ENCODE measurements at places on chromosomes 1 and 21.

DNA sequence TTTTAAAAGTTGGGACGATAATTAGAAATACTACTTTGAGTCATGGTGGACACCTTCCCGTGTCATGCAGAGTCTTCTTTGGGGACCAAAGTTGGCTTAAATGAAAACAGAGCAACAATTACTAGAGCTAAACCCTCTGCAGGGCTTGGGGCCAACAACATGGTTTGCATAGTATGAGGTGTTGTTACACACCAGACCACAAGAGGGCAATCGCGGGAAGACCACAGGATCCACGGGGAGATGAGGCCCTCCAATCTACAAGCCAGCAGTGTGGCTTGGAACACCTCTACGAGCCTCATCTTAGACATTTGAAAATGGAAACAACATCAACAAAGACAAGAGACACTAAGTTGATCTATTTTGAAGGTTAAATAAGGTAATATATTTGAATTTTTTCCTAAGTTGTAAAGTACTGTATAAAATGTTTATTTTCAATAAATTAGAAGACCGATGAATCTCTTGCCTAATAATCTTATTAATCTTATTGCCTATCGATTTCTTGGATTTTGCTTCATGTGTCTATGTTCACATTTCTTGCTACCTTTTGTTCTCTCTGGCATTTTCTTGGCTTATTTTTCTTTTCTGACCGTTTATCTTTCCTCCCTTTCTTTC lies 8.2 kb upstream of the SMCP start:
- peak; percentile 9 for DNase-seq

DNA sequence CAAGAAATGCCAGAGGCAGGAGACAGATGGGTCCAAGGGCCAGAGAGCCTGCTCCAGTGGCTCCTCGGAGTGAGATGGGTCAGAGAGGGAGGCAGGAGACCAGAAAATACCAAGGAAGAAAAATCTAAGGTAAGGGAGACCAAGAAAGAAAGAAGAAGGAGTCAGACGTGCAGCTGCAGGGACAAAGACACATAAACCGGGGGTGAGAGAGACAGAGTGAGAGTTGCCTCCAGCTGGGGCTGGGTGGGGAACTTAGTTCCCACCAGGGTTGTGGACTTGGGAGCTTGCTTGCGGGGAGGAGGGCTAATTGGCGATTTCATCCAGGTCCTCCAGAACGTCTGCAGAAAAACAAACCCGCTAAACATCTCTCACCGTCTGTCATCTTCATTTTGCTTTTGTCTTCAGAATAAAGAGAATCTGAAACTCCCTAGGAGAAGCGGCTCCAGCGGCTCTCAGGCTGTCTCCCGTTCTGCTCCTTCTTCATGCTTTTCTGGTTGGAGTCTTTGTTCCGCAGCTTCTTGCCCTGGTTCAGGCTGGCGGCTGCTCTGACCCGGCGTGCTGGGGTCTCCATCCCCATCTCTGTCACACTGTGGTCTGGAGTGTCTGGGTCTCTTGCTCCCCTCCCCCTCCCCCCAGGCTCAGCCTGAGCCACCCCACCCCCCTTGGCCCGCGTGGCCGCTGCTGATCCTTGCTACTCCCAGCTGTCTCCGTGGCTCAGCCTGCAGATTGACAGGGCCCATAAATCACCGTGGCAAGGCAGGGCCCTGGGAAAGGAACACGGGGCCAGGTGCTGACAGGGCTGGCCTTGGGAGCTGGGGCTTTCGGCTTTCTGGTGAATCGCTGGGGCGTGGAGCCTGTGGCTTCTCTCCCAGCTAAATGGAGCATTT lies 66.6 kb downstream of the UBIAD1 start:
- DNase-seq = no peak

DNA sequence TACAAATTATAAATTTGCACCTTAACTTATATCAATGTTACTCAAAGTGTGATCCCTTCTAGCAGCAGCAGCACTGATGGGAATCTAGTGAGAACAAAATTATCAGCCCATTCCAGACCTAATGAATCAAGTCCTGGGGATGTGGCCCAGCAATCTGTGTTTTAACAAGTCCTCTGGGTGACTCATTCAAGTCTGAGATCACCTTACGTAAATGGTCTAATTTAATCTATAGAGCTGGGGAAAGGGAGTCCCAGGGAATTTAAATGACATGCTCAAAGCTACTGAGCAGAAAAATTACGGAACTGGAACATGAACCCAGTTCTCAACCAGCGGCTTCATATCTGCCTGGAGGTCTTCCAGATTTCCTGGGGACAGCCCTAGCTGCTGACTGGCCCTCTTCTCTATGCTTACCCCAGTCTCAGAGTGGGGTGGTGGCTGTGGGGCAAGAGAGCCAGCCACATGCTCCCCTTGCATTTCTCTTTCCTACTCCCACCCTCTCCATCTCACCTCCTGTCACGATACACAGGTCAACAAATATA lies 220.0 kb downstream of the TM2D1 start:
- DNase-seq = no peak

DNA sequence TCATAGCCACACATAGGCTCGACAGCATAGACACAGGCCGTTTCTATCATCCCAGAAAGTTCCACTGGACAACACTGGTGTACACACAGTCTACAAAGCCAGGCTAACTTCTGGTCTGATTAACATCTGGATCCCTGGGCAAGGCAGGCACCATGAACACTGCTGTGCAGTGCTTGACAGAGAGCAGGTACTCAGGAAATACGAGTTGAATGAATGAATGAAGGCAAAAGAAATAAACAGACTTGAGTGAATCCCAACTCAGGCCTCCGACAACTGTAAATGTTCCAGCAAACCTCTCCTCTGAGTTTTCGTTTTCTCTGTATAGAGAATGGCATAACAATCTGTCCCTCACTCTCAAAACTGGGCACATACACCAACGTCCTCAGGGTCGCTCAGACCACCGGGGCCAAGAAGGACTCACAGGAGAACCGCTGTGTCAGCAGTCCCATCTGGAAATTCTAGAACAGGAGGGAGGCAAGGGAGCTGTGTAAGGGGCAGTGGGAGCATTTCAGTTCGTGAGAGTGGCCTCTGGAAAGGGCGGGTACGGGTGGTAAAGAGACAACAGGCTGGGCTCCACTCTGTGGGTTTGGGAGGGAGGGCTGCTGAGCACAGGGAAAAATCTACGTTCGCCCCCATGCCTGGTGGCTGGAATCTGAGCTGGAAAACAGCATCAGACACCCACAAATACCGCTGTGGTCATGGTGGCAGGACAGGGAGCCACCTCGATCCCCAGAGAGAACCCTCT lies 15.1 kb upstream of the ECE1 start:
- DNase-seq = no peak

DNA sequence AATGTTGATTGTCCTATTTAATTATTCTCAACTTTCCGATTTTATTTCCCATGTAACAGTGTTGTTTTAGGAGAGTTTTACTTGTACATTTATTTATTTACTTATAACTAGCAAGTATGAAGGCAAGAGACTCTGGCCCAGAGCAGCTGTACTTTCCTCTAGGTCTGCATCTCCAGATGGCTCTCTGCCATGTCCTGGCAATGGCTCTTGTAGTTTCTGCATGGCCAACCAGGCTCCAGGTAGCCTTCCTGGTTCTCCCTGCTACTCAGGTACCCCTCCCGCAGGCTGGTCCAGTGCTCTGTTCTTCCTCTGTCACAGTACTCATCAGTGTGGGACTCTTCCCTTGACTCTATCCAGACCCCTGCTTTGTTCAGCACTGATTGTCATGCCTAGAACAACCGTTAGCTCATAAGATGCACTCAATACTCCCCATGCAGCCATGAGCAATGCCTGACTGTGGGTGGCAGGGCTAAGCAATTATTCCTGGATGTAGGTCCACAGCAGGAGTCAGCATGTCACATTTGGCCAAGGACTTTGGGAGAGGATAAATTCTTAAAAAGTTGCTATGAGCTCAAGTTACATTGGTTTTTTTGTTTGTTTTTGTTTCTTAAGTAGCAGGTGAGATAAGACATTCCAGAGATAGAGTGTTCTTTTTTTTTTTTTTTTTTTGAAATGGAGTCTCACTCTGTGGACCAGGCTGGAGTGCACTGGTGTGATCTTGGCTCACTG lies 10.9 kb upstream of the IL20 start:
- no peak for DNase-seq

GRCh38 chr1:37174876-37175275 lies 140.6 kb upstream of the GRIK3 start:
- no peak for DNase-seq

DNA sequence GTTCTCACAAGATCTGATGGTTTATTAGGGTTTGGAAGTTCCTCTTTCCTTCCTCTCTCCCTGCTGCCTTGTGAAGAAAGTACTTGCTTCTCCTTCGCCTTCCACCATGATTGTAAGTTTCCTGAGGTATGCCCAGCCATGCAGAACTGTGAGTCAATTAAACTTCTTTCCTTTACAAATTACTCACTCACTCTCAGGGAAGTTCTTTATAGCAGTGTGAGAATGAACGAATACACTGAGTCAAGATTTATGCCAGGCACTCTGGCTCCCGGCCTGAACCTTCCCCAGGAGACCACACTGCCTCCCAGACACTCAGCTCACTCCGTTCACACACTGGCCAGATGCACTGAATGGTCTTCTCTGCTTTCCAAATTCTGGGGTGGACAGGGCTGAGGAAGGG lies 308.3 kb upstream of the AJAP1 start:
- DNase-seq = no peak

DNA sequence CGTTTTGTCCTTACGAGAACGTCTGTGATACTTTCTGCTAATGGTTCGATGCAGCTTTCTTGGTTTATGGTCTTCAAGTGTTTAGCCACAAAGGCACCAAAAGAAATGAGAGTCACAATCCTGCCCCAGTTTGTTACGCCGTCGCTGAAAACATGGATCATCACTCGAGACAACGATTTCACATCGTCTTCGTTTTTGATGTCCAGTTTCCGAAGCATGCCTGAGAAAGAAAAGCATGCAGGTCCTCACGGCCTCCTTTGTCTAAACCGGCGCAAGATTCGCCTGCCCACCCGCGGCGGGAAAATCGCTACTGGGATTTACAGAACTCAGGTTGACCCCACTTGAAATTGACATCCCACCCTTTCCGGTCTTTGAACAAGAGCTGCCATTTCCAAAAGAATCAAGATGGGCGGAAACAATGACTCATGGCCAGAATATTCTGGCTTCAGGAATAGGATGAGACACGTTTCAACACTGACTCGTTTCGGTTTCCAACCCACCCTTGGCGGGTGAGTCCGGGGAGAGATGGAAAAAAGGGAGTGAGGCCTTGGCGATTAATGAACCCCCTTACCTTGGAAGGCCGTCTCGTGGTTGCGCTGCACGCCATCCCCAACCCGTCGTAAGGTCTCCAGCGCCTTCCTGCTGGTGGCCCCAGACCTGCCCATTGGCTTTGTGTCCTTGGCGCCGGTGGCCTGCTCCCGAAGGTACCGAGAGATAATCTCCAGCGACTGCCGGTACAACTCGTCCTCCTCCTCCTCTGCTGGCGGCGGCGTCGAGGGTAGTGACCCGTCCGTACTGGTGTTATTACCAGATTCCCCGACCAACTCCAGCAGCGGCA lies 919 bp downstream of the MCL1 start:
- peak; percentile 54 for DNase-seq

- no peak for DNase-seq
These were observed 9.6 kb downstream of the DENND2C start for GRCh38 chr1:114660238-114660637.

- DNase-seq = no peak
These were observed 231.2 kb upstream of the USP24 start for GRCh38 chr1:55446351-55446750.

- DNase-seq = no peak
These were observed 21.0 kb downstream of the TTC4 start for GRCh38 chr1:54736685-54737084.

DNA sequence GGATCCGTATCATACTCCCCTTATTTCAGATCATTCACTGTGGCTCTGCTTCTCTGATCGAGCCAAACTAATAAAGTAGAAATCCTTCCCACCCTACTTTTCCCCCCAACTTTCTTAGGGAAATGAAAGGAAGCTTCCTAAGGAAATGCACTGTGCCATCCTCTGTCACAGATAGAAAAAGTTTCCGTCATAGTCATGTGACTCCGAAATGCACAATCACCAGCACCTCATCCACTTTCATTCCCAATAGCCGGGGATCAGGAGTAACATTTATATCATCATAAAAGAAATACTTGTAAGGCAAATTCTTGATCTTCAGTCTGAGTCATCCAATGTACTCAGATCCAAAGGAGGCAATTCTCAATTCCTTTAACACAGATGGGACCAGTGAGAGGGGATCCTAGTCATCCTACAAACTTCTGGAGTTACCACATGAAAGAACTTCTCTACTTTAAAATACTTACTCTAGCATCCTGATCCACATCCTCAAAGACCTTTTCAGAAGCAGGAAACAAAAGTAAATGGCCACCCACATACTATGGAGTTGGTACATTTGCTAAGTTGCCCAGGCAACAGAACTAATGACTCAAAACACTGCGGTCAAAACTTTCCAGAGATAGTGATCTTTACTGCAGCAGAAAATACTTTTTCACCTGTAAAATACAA lies 97.8 kb upstream of the ZC3H11B start:
- DNase-seq = no peak
